Cardiac septum (tissue), 1 donor: ENCODE measurements at places on chromosomes 2 and 18. TPM values are rescaled to one million over a fixed set of nuclear protein-coding genes. Genes with fewer than 3 reads are reported as not detected.

Gene AMER3
- total RNA-seq = not detected

Gene FECH
- total RNA-seq = 39.5 TPM

Gene LTBP1
- 124 TPM for total RNA-seq

Gene TEKT4
- 0.32 TPM for total RNA-seq

DNA sequence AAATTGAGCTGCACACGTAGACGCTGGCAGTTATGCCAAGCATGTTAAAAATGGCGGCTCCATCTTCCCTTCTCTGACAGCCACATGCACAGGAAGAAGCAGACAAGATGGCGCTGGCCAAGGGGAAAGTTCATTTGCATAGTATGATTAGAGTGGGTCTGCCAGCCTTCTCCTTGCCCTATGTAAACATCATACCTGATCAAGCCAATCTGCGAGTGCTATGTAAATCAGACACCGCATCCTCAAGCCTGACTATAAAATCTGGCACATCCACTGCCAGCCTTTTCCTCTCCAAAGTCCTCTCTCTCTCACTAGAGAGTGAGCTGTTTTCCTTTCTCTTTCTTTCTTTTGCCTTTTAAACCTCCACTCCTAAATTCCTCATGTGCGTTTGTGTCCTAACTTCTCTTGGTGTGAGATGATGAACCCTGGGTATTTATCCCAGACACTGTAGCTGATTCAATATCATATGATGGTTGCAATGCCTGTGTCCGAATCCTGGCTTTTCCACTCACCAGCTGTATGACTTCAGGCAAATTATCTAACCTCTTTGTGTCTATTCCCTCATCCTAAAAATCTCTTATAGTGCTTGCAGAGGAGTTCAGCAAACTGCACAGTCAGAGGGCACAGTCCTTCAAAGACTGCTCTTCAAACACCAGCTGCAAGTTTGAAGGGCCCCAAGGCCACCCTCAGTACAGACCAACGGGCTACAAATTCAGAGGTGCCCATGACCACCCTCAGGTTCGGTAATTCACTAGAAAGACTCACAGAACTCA lies 39.3 kb upstream of the ITSN2 start:
- no peak for DNase-seq

DNA sequence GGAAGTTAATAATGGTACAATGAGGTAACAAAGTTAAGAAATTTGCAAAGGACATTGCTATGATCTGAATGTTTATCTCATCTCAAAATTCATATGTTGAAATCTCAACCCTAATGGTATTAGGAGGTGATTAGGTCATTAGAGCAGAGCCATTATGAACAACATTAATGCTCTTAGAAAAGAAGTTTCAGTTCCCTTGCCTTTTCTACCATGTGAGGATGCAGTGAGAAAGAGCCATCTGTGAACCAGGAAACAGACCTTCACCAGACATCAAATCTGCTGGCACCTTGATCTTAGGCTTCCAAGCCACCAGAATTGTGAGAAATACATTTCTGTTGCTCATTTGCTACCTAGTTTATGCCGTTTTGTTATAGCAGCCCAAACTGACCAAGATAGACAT lies 757.6 kb downstream of the NR4A2 start:
- no peak for DNase-seq

GRCh38 chr18:50855976-50856757 lies 22.8 kb upstream of the ME2 start:
- no peak for DNase-seq

DNA sequence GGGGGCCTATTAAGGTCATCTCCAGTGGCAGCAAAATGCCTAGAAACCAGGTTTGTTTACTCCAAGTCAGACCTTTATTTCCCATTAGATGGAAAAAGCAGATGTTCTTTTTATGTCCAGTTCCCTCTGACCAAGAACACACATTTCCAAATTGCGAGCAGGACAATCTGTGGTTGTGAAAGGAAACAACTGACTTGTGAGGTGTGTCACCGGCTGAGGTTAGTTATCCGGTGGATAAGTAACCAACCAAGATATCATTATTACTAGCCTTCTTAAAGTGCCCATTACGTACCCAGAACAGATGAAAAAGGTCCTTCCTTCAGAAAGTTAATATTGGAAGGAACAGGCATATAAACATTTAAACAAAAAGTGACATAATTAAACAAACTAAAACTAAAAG lies 112.9 kb downstream of the THADA start:
- no peak for DNase-seq

GRCh38 chr2:187871506-187871905 lies 317.3 kb upstream of the TFPI start:
- DNase-seq = no peak
